Activated T-cell treated with anti-CD3 and anti-CD28 coated beads, Interleukin-2, amount 50 U/mL, for 4 hours (primary cell): ENCODE measurements at places on chromosomes 7 and 10. TPM values are rescaled to one million over a fixed set of nuclear protein-coding genes. Genes with fewer than 3 reads are reported as not detected.

The HABP2 gene
- not detected for total RNA-seq

The PSD gene
- 4.6 TPM for total RNA-seq

The SPAG6 gene
- not detected for total RNA-seq

The OPN1SW gene
- not detected for total RNA-seq

DNA sequence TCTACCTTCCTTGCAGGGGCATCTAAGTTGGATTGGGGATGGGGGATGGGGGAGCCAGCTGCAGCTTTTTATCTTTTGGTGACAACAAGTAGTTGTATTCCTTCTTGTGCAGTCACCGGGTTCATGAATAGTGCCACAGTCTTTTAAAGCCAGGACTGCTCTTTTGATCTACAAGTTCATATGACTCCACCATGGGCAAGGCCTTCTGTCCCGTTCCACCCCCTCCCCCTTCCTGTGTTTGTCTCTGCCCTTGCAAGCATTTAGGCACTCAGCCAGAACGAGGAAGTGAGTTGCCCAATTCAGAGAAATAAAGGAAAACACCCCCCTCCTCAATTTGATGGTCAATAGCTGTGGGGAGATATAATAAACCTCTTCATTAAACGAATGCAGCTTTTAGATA lies 44.8 kb upstream of the EGR2 start:
- DNase-seq, result no peak

GRCh38 chr7:36448781-36449379 lies 59.2 kb downstream of the ANLN start:
- no peak for DNase-seq

DNA sequence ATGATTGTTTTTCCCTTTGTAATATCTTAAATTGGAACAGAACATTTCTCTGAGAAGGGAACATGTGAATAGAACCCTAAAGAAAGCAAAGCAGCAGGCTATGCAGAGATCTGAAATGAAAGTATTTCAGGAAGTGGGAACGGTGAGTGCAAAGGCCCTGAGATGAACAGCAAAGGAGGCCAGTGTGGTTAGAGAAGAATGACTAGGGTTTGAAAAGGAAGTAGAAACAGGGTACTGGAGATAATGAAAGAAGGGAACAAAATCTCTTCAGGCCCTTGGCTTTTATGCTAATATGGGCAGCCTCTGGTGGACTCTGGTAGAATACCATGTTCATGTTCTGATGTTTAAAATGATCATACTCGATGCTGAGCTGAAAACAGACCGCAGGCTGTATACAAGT lies 22.2 kb downstream of the ARHGAP21 start:
- no peak for DNase-seq

DNA sequence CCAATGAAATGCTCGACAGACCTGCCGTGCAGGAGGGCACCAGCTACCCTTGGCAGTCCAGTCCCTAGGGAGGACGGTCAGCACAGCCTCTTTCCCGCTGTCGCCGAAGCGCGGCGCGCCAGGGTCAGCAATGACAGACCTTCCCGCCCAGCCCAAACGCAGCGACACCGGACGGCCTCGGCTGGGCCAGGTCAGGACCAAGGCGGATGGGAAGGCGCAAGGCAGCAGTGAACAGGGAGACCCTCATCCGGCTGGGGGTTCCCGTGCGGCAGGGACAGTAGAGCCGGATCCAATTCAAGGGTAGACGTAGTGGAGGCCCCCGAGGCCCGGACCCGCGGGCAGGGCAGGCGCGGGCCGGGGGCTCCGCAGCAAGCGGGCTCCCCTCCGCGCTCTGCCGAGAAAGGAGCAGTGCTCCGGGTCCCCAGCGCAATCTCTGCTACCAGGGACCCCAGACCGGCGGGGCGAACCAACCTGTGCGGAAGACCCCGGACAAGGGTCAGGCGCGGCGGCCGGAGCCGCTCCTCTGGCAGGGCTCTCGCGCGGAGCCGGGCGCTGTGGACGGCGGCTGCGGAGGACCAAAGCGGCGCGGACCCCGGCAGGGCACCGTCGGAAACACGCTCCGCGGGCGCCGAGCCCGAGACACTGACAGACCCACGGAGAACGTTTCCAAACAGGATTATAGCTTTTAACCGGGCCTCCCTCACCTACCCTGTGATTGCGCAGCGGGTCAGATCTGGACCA lies at the start of gene SEC31B:
SEC31B (minus strand) TSS at position 551 of the 741 bp plus-strand sequence. CDS start 2,909 bp downstream, outside the sequence.
- DNase-seq, result no peak

DNA sequence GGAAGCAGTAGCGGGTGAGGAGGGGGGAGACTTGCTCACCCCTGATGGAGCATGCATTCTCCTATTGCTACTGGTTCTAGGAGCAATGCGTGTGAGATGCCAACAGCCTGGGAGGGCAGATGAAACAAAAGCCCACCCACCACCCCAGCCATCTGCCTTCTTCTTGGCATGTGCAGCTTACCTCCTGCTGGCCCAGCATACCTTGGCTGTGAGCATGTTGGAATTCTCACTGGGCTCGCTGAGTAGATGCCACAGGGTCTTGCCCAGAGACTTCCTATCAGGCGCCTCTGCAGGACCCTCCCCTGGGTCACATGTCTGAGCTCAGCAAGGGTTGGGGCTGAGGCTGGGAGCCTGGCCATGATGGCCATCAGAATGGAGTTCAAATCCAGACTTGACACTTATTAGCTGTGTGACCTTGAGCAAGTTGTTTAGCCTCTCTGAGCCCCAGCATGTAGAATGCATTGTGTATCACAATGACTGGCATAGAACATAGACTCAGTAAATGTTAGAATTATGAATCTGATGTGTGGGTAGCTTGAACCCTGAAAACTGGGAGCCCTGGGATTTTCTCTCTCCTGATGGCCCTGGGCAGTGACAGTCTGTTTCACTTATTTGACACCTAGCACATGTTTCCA lies 38.2 kb downstream of the CDH23 start:
- DNase-seq, result no peak

DNA sequence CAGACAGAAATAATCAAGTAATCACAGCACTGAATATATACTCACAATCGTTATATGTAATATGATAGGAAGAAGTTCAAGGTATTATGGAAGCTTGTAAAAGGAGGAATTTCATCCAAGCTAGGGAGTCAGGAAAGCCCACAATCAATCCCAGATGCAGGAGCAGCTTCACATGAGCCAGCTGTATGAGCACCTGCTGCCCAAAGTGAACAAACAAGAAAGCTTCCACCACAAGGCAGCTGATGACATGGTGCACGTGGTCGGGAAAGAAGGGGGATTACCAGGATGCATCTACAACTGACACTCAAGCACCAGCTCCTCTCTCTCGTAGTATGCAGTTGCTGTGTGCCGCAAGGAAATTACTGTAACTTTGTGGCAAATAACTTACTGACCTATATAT lies 225.2 kb downstream of the XPNPEP1 start:
- no peak for DNase-seq
